Karpas-422 (cell line): ENCODE measurements at places on chromosomes 5 and 9. TPM values are rescaled to one million over a fixed set of nuclear protein-coding genes. Genes with fewer than 3 reads are reported as not detected.

PTGR1 gene
- total RNA-seq, result not detected in 2 replicates

ABCA2 gene
- total RNA-seq, result 2.4 and 6.4 TPM in 2 replicates

SPINK6 gene
- not detected in 2 replicates for total RNA-seq

SRD5A1 gene
- 18.0 and 19.5 TPM in 2 replicates for total RNA-seq

GRCh38 chr9:34580358-34580757 lies 9.2 kb downstream of the CNTFR start:
- no peak overlapping the region for H3K27ac ChIP-seq
- no peaks in the 10 kb centered on the region for H3K36me3 ChIP-seq
- no peaks in the 10 kb centered on the region for H3K27me3 ChIP-seq
- no peaks in the 10 kb centered on the region for H3K4me1 ChIP-seq
- no peak overlapping the region for H3K4me3 ChIP-seq

DNA sequence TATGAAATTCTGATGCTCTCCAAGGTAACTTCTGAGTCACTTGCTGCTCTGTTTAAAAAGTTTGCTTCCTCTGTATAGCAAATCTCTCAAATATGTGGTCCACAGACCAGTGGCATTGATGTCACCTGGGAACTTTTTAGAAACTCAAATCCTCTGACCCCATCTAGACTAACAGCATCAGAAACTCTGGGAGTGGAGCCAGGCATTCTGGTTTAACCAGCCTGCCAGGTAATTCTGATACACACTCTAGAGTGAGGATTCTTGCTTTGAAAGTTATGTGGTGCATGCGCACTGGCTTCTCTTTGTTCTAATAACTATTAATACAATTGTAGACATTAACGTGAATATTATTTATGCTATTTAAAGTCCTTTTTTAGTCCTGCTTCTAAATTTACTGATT lies 298.1 kb downstream of the SLF1 start:
- H3K36me3 ChIP-seq, result no peaks in the 10 kb centered on the region
- H3K27me3 ChIP-seq, result no peaks in the 10 kb centered on the region
- H3K4me3 ChIP-seq, result no peak overlapping the region
- no peak overlapping the region for H3K27ac ChIP-seq
- DNase-seq, result no peak

GRCh38 chr5:129359450-129359849 lies 100.6 kb upstream of the ADAMTS19 start:
- DNase-seq, result no peak
- no peaks in the 10 kb centered on the region for H3K36me3 ChIP-seq
- H3K27me3 ChIP-seq, result no peaks in the 10 kb centered on the region
- H3K4me1 ChIP-seq, result no peaks in the 10 kb centered on the region
- H3K4me3 ChIP-seq, result no peak overlapping the region

DNA sequence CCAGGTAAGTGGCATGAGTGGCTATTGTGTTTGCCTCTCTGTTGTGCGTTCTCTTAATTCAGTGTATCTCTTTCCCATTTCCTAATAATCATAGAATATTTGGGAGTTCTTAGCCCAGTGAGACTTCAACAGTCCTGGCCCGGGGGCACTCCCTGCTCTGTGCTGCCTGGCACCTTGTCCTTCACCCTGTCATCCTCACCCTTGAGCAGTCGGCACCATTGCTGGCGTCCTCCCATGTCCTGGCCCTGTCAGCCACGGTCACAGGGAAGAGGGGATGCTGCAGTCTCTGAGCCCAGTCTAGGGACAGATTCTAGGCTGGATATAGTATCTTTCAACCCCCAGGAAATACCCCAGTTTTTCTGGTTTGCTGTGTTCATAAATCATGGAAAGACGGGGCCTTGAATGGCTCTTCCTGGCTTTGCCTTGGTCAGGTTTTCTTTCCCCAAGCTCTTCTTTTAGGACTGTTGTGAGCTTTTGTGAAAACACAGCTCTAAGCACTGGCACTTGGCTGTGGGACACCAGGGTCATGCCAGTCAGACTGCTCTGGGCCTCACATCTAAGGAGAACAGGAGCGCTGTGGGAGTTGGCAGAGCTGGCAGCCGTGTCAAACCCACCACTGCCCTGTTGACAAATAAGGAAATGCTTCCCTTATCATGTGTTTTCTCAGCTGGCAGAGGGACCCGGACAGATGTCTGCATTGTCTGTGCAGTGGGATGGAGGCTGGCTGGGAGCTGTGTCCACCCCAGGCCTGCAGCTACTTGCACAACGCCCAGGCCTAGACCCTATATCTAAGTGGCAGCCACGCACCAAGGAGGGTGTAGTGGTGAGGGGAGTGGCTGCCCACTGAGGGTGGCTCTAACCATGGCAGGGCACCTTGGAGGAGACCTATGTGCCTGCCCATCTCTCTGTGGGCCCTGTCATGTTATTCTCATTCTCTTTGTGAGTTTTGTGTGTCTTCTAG lies 378.6 kb downstream of the ICE1 start:
- H3K4me3 ChIP-seq, result no peak overlapping the region
- no peaks in the 10 kb centered on the region for H3K4me1 ChIP-seq
- no peaks in the 10 kb centered on the region for H3K27me3 ChIP-seq
- no peaks in the 10 kb centered on the region for H3K36me3 ChIP-seq

DNA sequence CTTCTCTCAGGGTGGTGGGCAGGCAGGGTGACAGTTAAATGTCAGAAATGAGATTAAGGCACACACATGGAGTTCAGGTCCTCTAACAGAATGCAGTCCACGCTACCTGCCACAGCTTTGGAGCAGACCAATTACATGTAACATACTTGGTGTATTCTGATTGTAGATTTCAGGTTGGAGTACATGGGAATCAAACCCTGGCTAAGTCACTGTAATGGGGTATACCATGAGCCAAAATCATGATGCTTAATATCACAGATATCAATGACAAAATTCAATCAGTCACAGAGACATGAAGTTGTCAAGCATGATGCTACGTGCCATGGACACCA lies 48.9 kb downstream of the MEF2C start:
- no peak for DNase-seq
- H3K27ac ChIP-seq, result peak overlapping the region; percentile 99
- H3K4me3 ChIP-seq, result peak overlapping the region; percentile 45
- peaks cover 5% of the 10 kb centered on the region; the same call in 1 of the 2 replicates for H3K36me3 ChIP-seq
- H3K4me1 ChIP-seq, result peaks cover 94% of the 10 kb centered on the region

GRCh38 chr9:88983865-88984542 lies 7.3 kb upstream of the S1PR3 start:
- no peak for DNase-seq
- H3K36me3 ChIP-seq, result no peaks in the 10 kb centered on the region
- H3K4me3 ChIP-seq, result no peak overlapping the region
- no peak overlapping the region for H3K27ac ChIP-seq

- no peak overlapping the region for H3K27ac ChIP-seq
- no peaks in the 10 kb centered on the region for H3K27me3 ChIP-seq
- peaks cover 20% of the 10 kb centered on the region for H3K4me1 ChIP-seq
- peak; percentile 63 for DNase-seq
- H3K4me3 ChIP-seq, result peak overlapping the region; percentile 60; the same call in 1 of the 2 replicates
These were observed 1.3 kb downstream of the ENC1 start for GRCh38 chr5:74638970-74639806.

- DNase-seq, result no peak
- H3K4me3 ChIP-seq, result no peak overlapping the region
- H3K27ac ChIP-seq, result no peak overlapping the region
- H3K36me3 ChIP-seq, result no peaks in the 10 kb centered on the region
- H3K4me1 ChIP-seq, result peaks cover 9% of the 10 kb centered on the region
These were observed 38.6 kb downstream of the CRB2 start for GRCh38 chr9:123394291-123395235.

GRCh38 chr5:153211076-153211475 lies 279.4 kb upstream of the GRIA1 start:
- H3K27me3 ChIP-seq, result no peaks in the 10 kb centered on the region
- H3K4me3 ChIP-seq, result no peak overlapping the region
- no peaks in the 10 kb centered on the region for H3K36me3 ChIP-seq
- H3K27ac ChIP-seq, result no peak overlapping the region
- H3K4me1 ChIP-seq, result no peaks in the 10 kb centered on the region

- no peaks in the 10 kb centered on the region for H3K4me1 ChIP-seq
- no peak overlapping the region for H3K4me3 ChIP-seq
These were observed 106.0 kb upstream of the CACNA1B start for GRCh38 chr9:137771580-137771979.

DNA sequence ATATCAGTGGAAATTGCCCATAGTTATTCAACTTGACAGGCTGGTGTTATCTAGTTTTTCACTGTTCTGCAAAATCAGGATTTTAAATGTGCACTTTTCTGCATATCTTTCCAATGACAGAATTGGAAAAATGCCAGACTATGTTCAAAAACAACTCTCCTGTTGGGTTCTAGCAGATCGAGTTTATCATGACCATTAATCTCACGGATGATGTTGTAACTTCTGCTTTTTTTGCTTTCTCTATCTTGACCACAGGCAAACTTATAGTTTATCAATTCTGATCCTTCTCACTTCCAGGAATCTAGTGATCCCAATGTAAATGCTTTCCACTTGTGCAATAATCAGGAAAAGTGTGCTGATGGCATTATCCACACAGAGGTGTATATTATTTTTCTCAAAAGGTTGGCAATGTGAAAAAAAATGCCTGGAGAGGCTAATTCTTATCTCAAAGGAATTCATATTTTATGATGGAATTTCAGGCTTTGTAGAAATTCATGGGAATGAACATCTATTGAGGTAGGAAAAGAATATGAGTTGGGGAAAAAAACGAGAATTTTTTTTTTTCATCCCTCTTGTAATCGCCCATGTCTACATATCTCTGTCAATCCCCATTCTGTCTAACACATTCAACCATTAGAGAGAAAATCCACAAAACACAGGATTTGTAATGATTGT lies 73.6 kb upstream of the DAB2 start:
- H3K4me3 ChIP-seq, result no peak overlapping the region
- no peaks in the 10 kb centered on the region for H3K4me1 ChIP-seq
- no peaks in the 10 kb centered on the region for H3K27me3 ChIP-seq

DNA sequence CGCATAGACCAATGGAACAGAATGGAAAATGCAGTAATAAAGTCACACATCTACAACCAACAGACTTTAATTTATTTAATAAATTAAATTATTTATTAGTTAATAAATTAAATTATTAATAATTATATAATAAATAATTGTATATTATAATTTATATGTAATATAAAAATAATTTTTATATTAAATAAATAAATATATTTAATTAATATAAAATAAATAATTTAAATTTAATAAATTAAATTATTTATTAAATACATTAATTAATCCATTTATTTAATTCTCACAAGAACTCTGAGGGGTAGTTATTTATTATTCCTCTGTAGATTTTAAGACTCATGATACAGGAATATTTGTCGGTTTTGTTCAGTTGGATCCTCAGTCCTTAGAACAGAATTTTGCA lies 176.1 kb upstream of the ADAMTS19 start:
- no peak overlapping the region for H3K27ac ChIP-seq
- H3K27me3 ChIP-seq, result no peaks in the 10 kb centered on the region
- no peaks in the 10 kb centered on the region for H3K36me3 ChIP-seq
- H3K4me1 ChIP-seq, result no peaks in the 10 kb centered on the region
- H3K4me3 ChIP-seq, result no peak overlapping the region
